A549 treated with AZD2906 at 1 μM for 4 hours (cell line): ENCODE measurements at places on chromosomes 1 and 21. TPM values are rescaled to one million over a fixed set of nuclear protein-coding genes. Genes with fewer than 3 reads are reported as not detected.

The MR1 gene
- 5.5 to 6.9 TPM (median 5.8 TPM) in 5 replicates for total RNA-seq

The NBPF4 gene
- total RNA-seq: 0.08 to 0.11 TPM (median 0.10 TPM) in 4 of 5 replicates, not detected in the other

The NCAM2 gene
- not detected in 5 replicates for total RNA-seq

The CFAP45 gene
- total RNA-seq: 0.49 to 0.67 TPM (median 0.55 TPM) in 5 replicates

The DIO1 gene
- not detected in 5 replicates for total RNA-seq
